Dorsolateral prefrontal cortex (tissue), 122 donors: ENCODE measurements at places on chromosomes 3 and 15.

- DNase-seq = no peak
Observed at GRCh38 chr3:122497425-122497824, 17.3 kb downstream of the KPNA1 start.

DNA sequence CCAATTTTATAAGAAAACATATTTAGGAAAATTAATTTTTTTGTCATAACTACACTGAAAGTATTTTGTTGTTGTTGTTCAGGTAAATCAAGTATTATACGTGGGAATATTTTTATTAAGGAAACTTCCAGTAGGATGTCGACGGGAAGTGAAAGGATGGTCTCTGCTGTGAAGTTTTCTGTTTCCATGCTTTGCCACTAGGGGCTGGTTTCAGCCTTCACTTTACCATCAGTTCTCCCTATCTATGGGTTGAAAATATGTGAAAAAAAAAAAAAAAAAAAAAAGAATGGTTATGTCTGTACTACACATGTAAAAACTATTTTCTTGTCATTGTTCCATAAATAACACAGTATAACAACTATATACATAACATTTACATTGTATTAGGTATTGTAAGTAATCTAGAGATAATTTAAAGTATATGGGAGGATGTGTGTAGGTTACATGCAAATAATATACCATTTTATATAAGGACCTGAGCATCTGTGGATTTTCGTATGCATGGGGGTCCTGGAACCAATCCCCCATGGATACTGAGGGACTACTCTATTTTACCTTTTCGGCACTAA lies 136.7 kb downstream of the SMAD6 start:
- no peak for DNase-seq

GRCh38 chr15:73996939-73997338 lies 2.4 kb downstream of the PML start:
- no peak for DNase-seq

DNA sequence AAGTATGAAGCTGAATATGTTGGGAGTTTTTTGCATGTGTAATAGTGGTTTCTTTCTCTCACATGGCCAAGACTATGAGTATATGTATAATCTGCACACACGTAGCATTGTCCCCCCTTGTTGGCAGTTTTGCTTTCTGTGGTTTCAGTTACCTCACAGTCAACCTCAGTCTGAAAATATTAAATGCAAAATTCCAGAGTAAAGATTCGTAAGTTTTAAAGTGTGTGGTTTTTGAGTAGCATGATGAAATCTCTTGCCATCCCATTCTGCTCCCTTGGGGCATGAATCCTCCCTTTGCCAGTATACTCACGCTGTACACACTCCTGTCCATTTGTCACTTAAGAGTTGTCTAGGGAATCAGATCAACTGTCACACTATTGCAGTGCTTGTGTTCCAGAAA lies 742.0 kb upstream of the CCDC54 start:
- DNase-seq = no peak

GRCh38 chr3:14280326-14280725 lies 101.7 kb downstream of the LSM3 start:
- DNase-seq = no peak

GRCh38 chr3:169822091-169822490 lies 9.4 kb upstream of the LRRC34 start:
- no peak for DNase-seq

- DNase-seq = no peak
Observed at GRCh38 chr15:32028921-32029320, 1.4 kb upstream of the CHRNA7 start.

GRCh38 chr3:187276397-187277128 lies 15.0 kb downstream of the MASP1 start:
- DNase-seq = no peak

- DNase-seq = no peak
Observed at GRCh38 chr15:88324741-88325065, 68.2 kb upstream of the NTRK3 start.
